ENCODE measurements at places on chromosomes 2 and 18. TPM values are rescaled to one million over a fixed set of nuclear protein-coding genes. Genes with fewer than 3 reads are reported as not detected.

The SKOR2 gene
- polyA plus RNA-seq, result 0.03 TPM

The UGT1A6 gene
- polyA plus RNA-seq, result 3.7 TPM

The TMEM163 gene
- polyA plus RNA-seq, result 1.9 TPM

GRCh38 chr2:16481351-16481750 is 184.3 kb downstream of the CYRIA start:
- no peak for DNase-seq

DNA sequence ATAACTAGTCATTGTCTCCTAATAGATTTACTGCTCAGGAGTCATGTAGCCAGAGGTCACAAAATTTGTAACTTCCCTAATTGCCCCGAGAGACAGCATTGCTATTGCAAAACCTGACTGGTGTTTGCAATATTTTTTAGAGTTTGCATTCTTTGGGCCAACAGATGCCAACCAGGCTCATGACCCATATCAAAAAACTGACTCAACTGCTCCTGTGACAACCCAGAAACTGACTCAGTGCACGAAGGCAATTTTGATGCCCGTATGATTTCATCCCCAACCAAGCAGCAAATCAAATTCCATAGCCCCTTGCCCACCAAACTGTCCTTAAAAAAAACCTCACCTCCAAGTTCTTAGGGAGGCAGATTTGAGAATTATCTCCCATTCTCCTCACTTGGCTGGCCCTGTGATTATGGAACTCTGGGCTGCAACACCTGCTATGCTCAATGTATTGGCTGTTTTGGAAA is 951.3 kb downstream of the TSN start:
- no peak for DNase-seq

DNA sequence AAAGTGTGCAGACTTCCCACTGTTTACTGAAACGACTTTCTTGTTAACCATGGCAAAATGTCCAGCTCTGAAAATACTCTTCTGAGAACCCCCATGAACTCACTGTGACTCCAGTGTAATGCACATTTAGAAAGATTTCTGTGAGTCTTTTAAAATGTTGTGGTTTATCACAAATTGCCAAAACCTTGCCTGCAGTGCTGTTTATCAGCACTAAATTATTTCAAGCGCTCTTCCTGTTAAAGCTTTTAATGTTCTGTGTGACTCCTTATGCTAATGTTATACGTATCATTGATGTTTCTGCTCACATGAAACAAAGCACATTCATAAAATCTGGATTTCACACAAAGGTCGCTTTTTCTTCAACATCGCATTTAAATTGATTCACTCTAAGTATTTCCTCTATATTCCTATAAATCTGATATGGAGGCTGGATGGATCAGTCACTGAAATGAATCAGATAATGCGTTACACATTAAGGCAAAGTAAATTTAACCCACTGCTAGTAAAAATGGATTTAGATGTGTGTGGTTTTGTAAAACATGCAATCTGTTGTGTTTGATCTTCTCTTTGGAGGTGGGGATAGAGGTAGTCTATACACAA is 521.2 kb downstream of the NYAP2 start:
- peak; percentile 20 for DNase-seq

All from renal pelvis (tissue), 12 donors.